Tracheal epithelial cell (primary cell): ENCODE measurements at places on chromosomes 1 and 21. TPM values are rescaled to one million over a fixed set of nuclear protein-coding genes. Genes with fewer than 3 reads are reported as not detected.

Gene GPR157
- 20.0 and 26.0 TPM in 2 replicates for total RNA-seq

Gene COL16A1
- total RNA-seq, result 130 and 134 TPM in 2 replicates

Gene FAM72A
- 0.43 and 1.4 TPM in 2 replicates for total RNA-seq

Gene CCDC27
- not detected in 2 replicates for total RNA-seq

Gene RFX5
- total RNA-seq, result 19.0 and 68.0 TPM in 2 replicates

Gene NGF
- 1.9 and 2.8 TPM in 2 replicates for total RNA-seq

Gene C1orf226
- total RNA-seq, result under 0.01 and 0.24 TPM in 2 replicates

Gene NBPF4
- 0.24 TPM in 1 of 2 replicates, not detected in the other for total RNA-seq

Gene GPATCH3
- total RNA-seq, result 5.1 and 8.4 TPM in 2 replicates

Gene CRP
- not detected in 2 replicates for total RNA-seq

Gene PKLR
- total RNA-seq, result 0.24 TPM in 1 of 2 replicates, not detected in the other

Gene HMGCL
- 45.5 and 59.0 TPM in 2 replicates for total RNA-seq

Gene PITHD1
- total RNA-seq, result 45.1 and 59.9 TPM in 2 replicates

Gene OR2L5
- not detected in 2 replicates for total RNA-seq

Gene KCNK2
- not detected in 2 replicates for total RNA-seq

Gene FAM110D
- under 0.01 TPM in 1 of 2 replicates, not detected in the other for total RNA-seq

Gene CLEC20A
- total RNA-seq, result not detected in 2 replicates

Gene SPTA1
- not detected in 2 replicates for total RNA-seq

Gene EVA1C
- total RNA-seq, result 6.0 and 25.2 TPM in 2 replicates

Gene DNAJC11
- 19.6 and 29.9 TPM in 2 replicates for total RNA-seq

Gene PLEKHN1
- 3.6 and 9.2 TPM in 2 replicates for total RNA-seq

Gene EYA3
- 7.7 and 11.6 TPM in 2 replicates for total RNA-seq

Gene LAMC2
- total RNA-seq, result 656 and 1,907 TPM in 2 replicates

Gene CLCA1
- total RNA-seq, result 0.21 TPM in 1 of 2 replicates, not detected in the other

Gene C1orf21
- 10.4 and 40.1 TPM in 2 replicates for total RNA-seq

Gene RIPK4
- 36.9 and 50.3 TPM in 2 replicates for total RNA-seq

Gene HAPLN2
- total RNA-seq, result not detected in 2 replicates

Gene USF1
- total RNA-seq, result 33.5 and 56.6 TPM in 2 replicates

Gene C1orf53
- total RNA-seq, result 1.7 and 3.2 TPM in 2 replicates

Gene BEST4
- total RNA-seq, result under 0.01 TPM in 1 of 2 replicates, not detected in the other

Gene SLC16A4
- 36.9 and 48.2 TPM in 2 replicates for total RNA-seq

Gene NMNAT2
- total RNA-seq, result under 0.01 and 0.21 TPM in 2 replicates

Gene RORC
- total RNA-seq, result 0.48 and 1.9 TPM in 2 replicates

Gene S100A12
- 1.7 TPM in 1 of 2 replicates, not detected in the other for total RNA-seq

Gene CDCA8
- 0.64 and 1.4 TPM in 2 replicates for total RNA-seq
